Fibroblast of skin of right biceps (primary cell): ENCODE measurements at places on chromosomes 2 and 18.

- no peak for DNase-seq
These were observed 57.8 kb downstream of the SPRED2 start for GRCh38 chr2:65374575-65374974.

DNA sequence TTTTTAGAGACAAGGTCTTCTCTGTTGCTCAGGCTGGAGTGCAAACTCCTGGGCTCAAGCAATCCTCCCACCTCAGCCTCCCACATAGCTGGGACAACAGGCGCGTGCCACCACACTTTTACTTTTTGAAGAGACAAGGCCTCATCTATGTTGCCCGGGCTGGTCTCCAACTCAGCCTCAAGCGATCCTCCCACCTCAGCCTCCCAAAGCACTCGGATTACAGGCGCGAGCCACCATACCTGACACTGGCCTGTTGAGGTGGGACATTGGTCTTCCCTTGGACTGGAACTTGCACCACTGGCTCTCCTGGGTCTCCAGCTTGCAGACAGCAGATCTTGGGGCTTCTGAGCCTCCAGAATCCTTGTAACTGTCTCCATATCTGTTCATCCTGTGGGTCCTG lies 75.6 kb downstream of the NDUFA10 start:
- DNase-seq = no peak

DNA sequence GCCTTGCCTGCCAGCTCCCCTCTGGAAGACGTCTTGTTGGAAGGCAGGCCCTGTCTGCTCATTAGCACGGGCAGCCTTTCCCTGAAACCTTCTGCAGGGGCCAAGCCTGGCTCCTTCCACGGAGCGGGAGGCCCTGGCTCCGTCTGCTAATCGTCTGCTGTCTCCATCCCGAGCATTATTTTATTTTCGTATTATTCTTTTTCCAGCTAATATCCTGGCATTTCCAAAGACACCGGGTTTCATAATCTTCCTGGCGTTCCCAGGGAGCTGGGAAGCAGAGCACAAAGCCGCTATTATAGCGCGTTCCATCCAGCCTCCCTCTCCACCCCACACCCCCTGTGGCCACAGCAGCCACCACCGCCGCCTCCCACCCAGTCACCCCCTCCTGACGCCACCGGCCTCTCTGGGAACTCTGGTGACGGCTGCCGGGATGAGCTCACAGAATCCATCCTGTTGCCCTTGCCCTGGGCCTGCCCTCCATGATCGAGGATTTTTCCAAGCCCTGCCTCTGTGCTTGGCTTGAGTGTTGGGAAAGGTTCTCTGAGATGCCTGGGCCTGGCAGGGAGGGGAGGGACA lies 125.5 kb downstream of the DYSF start:
- peak; percentile 15 for DNase-seq

GRCh38 chr2:85605406-85606115 lies 3.1 kb upstream of the TMEM150A start:
- DNase-seq = peak; percentile 91

DNA sequence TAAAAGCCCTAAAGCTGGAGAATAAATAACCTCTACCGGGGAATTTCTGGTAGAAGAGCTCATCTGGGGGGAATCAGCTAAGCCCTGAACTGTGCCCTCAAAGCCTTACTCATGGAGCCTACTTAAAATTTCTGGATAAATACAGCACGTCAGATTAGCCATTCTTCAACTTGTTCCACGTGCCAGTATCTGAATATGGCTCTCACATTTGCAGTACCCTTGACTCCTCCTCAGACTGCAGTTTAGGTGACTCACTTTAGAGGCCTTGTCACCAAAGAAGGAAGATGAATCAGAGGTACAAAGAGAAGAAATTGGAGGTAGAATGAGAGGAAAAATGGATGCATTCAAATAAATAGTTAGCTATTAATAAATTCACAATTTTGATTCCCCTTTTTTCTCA lies 34.6 kb upstream of the POTEC start:
- DNase-seq = peak; percentile 0

GRCh38 chr2:1051075-1051474 lies 100.4 kb downstream of the SNTG2 start:
- peak; percentile 61 for DNase-seq

- no peak for DNase-seq
These were observed 100.0 kb upstream of the CXCR4 start for GRCh38 chr2:136217996-136218395.

- DNase-seq = no peak
These were observed 2.8 kb downstream of the CLK1 start for GRCh38 chr2:200861617-200862155.

DNA sequence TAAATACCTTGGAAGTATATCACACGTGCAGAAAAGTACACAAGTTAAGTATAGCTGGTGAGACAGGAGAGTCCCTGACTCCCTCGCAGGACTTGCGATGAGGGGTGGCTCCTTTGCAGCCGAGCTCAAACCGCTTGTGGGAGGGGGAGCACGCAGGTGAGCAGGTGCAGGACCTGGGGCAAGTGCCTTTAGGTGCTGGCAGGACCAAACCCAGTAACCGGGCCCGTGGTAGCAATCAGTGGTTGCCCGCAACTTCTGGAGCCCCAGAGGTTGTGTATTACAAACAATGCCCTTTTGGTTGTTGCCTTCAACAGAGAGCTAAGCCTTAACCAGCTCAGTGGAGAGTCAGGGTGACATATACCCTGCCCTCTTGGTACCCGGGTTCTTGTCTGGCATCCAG lies 132.8 kb downstream of the PARD3B start:
- no peak for DNase-seq

DNA sequence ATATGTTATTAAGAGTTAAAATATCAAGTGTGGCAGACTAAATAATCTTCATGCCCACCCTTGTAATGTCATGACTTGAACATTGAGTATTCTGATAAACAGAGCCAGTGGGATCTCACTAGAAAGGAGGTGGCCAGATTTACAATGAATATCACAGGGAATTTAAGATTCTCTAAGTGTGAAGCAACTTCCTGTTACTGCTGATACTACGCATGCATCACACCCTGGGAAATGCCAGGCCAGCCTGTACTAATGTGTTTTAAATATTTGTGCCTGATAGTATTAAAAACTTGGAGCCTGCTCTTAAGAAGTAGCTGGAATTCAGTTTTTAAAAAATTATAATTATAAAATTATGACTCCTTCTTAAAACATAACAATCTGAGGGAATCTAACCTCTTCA lies 148.3 kb downstream of the LAMA3 start:
- DNase-seq = peak; percentile 80

DNA sequence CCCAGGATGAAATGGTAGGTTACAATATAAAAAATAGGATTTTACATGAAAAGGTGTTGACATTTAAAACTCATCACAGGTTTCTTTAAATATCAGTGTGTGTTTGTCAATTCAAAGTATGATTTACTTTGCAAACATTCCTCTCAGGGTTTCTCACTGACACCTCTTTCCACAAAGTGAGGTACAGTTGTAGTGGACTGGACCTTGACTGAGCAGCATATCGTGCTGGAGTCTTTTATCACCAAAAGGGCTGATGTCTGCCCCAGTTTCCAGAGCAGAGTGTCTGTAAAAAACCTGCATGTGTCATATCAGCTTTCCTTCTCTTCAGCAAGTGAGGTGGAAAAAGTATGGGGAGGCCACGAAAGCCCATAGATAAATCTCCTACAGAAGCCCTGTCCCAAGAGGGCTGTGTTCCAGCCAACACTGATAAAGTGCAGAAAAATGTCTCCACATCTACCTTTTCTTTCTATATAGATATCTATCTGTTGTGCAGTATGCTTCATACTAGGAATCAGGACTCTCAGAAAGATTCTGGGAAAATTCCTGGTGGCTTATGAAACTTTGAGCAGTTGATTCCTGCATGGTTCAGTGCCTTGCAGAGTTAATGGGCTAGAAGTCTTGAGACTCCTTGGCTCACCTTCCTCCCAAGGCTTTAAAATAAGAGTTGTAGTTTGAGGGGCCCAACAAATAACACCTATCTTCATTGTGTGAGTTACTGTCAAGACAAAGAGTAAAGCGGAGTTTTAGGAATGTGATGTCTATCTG lies 6.9 kb downstream of the ACYP2 start:
- peak; percentile 5 for DNase-seq

GRCh38 chr2:150695451-150696135 lies 208.1 kb upstream of the RND3 start:
- no peak for DNase-seq

GRCh38 chr2:163863073-163863472 lies 127.3 kb upstream of the FIGN start:
- DNase-seq = no peak

DNA sequence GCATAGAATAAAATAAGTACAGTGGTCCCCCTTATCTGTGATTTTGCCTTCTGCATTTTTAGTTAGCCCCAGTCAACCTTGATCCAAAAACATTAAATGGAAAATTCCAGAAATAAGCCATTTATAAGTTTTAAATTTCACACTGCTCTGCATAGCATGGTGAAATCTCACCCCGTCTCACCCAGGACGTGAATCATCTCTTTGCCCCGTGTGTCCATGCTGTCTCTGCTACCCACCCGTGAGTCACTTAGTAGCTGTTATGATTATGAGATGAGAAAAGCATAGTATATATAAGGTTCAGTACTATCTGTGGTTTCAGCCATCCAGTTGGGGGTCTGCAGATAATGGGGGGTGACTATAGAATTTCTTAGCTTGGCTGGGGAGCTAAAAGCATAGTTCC lies 67.3 kb downstream of the RHBDD1 start:
- DNase-seq = peak; percentile 89

DNA sequence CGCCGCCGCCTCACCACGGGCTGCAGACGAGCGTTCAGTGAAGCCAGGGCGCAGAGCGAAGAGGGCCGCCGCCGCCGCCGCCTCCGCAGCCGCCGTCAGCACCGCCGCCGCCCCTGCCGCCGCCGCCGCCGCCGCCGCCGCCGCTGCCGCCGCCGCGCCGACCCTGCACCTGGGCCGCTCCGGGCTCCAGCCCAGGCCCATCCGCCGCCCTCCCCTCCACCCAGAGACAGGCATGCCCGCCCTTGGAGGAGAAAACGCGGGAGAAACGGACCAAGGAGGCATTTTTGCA lies 3.0 kb downstream of the POU3F3 start:
- DNase-seq = no peak

DNA sequence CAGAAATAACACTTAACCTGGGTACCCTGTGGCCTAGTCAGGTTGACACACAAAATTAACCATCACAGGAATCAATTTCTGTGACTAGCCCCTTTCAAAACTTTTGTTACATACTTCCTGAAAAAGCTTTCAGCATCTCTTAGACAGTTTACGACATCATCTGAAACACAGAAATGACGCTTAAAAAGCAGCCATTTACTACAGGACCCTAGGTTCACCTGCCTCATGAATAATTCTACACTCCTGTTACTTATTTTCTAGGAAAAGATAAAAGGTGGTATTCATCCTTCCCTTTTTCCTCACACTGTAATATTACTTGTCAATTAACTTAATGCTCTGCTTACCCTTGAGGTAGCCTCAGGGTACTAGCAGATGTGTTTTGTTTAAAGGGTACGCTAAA lies 388.4 kb downstream of the IRS1 start:
- no peak for DNase-seq

- DNase-seq = no peak
These were observed 12.9 kb upstream of the RPL37A start for GRCh38 chr2:216485745-216486144.

- DNase-seq = no peak
These were observed 67.7 kb upstream of the GLI2 start for GRCh38 chr2:120667981-120668380.

GRCh38 chr2:164887434-164888144 lies 46.0 kb upstream of the COBLL1 start:
- DNase-seq = no peak

GRCh38 chr2:74250189-74250631 lies 51.8 kb downstream of the MTHFD2 start:
- DNase-seq = peak; percentile 26

DNA sequence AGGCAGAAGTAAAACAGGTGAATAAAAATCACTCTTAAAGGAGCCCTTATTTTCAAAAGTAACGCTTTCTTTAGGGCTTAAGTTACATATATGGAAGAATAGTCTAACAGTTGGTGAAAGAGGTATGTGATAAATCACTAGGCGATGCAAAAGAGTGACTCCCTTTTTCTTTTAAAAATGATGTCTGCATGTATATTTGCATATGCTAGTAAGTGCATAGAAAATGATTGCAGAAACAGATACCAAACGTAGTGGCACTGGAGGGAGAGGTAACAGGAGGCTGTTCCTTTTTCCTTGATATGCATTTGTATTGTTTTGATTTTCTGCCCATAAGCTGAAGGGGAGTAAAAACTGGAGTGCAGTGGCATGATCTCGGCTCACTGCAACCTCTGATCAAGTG lies 158.3 kb downstream of the PRPF40A start:
- no peak for DNase-seq

DNA sequence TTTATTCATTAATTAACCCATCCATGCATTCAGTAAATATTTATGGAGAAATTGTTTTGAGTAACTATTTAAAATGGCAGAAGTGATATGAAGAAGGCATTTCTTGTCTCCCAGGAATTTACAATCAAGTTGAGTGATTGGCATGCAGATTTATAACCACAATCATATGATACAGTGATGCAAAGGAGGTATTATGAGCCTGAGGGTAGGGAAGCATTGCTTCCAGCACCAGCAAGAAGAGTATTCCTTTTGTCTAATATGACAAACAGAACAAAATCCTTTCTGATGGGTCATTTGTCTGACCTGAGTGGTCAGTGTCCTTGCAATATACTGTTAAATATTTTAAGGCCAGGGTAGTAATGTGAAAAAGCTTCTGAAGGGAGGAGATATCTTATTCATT lies 244.2 kb upstream of the RGPD4 start:
- no peak for DNase-seq

- DNase-seq = no peak
These were observed 791.1 kb upstream of the SOX11 start for GRCh38 chr2:4900861-4901770.

DNA sequence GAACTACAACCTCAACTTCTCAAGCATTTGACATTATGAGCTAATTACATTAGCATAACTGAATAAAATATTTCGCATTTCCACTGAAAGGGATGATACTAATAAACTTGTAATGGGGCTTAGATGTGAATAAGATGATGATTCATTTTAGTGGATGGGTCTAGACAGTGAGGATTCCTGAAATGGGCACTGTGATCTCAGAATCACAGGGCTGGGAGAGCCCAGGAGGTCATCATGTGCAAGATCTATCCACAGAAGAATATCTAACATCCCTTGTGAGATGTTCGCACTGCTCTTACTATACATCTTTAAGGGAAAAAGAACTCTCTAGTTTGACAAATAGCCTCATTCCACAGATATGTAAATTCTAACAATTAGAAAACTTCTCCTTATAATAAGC lies 245.7 kb downstream of the DYM start:
- no peak for DNase-seq

- peak; percentile 19 for DNase-seq
These were observed 36.5 kb upstream of the CDH19 start for GRCh38 chr18:66640431-66640830.

DNA sequence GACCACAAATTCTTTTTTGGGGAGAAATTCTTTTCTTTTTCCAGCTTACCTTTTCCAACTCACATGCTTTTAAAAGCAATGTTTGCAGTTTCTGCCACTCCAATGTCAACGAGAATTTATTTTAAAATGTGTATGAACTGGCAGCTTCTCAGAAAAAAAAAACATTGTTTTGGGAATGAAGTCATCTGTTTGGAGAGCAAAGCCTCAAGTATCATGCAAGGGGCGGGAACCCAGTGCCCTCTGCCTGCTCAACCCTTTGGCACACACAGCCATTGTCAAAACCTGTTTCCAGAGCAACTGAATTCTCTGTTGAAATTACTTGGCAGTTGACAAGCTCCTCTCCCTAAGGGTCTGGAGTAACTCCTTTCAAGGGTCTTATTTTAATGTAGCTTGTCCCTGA lies 128.5 kb downstream of the QPCT start:
- peak; percentile 68 for DNase-seq

GRCh38 chr18:55128437-55128836 lies 169.2 kb upstream of the CCDC68 start:
- no peak for DNase-seq
